ENCODE measurements at places on chromosomes 4 and X. TPM values are rescaled to one million over a fixed set of nuclear protein-coding genes. Genes with fewer than 3 reads are reported as not detected.

The HPSE gene
- polyA plus RNA-seq, result 1.3 TPM

The REST gene
- 54.1 TPM for polyA plus RNA-seq

The PNMA3 gene
- 24.7 TPM for polyA plus RNA-seq

The CYSLTR1 gene
- 2.4 TPM for polyA plus RNA-seq

The N4BP2 gene
- 23.7 TPM for polyA plus RNA-seq
